Activated naive CD4-positive, alpha-beta T cell treated with anti-CD3 and anti-CD28 coated beads, Interleukin-2, amount 50 U/mL, for 72 hours (primary cell): ENCODE measurements at places on chromosomes 5 and 9. TPM values are rescaled to one million over a fixed set of nuclear protein-coding genes. Genes with fewer than 3 reads are reported as not detected.

- no peak for DNase-seq
These were observed 316.5 kb downstream of the DIRAS2 start for GRCh38 chr9:90325913-90326653.

DNA sequence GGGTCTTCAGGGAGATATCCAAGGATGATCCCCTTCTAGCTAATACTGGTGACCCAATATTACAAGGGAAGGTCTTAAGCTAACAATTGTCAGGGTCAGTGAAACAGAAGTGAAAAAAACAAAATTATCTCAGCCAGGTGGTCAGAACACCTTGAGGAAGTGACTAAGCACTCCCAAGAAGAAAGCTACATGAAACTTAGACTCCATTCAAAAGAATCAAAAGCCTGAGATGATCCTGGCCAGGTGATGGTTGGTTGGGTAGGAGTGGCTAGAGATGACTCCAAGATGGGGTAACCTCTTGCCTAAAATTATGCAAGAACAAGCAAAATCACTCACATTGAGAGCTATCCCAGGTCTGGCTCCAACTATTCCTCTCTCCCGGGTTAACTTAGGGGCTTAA lies 5.4 kb downstream of the VCP start:
- DNase-seq: no peak

GRCh38 chr9:121559183-121559582 lies 59.5 kb upstream of the GGTA1 start:
- no peak for DNase-seq

- DNase-seq: no peak
These were observed 16.4 kb upstream of the LPCAT1 start for GRCh38 chr5:1540166-1540565.

DNA sequence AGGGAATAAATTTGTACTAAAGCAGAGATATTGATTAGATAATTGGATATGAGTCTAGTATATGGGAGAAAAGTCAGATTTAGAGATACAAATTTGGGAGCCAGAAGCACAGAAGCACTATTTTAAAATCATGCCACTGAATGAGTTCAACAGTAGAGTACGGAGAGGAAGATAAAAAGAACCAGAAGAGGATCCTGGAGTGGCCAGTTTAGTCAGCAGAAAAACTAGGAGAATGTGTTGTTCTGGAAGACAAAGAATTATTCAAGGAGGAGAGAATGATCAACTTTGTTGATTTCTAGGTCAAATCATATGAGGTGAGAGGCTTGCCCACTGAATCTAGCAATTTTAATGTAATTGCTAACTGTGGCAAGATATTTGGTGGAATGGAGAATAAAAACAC lies 67.0 kb downstream of the NIPBL start:
- no peak for DNase-seq

DNA sequence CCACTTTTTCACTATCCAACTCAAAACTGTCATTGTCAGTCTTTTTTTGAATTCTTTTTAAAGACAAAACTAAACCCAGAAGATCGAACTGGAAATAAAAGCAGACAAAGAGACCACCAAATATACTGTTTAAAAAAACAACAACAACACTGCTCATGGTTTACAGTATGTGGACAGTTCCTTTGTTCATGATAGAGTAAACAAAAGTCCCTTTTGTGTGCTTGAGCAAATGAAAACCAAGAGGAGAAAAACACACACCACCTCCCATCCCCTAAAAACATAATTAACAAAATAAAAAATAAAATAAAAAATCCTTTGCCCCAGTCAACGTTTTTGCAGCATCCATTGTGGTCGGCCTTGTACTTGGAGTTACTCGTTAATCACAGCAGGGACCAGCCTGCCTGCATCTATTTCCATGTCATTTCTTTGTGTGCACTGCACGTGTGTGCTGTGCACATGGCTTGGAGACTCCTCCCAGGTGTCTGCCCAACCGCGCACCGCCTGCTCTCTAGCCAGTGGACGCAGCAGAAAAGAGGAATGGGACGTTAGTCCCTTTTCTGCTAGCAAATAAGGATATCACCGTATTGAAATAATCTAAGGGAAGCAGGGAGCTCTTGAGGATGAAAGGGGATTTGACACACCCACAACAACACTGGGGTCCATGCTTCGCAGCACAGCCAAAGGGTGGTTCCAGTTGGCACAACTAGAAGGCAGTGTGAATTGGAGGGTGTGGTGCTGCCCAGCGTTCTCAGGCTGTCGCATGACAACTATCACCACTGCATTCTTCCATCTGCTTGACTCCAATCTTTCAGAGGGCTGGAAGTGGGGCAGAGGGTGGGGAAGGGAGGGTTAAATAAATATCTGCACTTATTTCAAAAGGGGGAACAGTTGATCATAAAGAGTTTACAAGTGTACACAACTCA lies 130.0 kb downstream of the SEMA6A start:
- DNase-seq: no peak

GRCh38 chr5:79568632-79569190 lies 43.5 kb upstream of the TENT2 start:
- DNase-seq: no peak

DNA sequence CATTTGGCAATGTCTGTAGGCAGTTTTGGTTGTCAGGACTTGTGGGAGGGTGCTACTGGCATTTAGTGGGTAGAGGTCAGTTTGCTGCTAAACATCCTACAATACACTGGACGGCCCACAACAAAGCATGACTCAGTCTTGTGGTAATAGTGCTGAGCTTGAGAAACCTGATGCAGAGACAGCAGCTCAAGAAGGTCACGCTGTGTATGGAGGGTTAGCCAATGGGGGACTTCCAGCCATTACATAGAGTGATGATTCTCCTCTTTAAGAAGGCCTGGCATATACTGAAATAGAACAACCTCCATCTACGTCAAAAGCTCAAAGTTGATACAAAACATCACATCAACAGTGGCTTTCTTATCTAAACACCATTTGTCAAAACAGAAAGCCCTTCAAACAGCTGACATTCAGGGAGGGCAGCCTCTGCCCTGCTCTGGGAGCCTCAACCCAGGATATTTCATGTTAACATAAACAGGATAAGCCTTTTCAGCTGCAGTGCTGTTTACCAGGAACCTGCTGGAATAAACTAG lies 143.0 kb downstream of the GPBP1 start:
- DNase-seq: no peak

DNA sequence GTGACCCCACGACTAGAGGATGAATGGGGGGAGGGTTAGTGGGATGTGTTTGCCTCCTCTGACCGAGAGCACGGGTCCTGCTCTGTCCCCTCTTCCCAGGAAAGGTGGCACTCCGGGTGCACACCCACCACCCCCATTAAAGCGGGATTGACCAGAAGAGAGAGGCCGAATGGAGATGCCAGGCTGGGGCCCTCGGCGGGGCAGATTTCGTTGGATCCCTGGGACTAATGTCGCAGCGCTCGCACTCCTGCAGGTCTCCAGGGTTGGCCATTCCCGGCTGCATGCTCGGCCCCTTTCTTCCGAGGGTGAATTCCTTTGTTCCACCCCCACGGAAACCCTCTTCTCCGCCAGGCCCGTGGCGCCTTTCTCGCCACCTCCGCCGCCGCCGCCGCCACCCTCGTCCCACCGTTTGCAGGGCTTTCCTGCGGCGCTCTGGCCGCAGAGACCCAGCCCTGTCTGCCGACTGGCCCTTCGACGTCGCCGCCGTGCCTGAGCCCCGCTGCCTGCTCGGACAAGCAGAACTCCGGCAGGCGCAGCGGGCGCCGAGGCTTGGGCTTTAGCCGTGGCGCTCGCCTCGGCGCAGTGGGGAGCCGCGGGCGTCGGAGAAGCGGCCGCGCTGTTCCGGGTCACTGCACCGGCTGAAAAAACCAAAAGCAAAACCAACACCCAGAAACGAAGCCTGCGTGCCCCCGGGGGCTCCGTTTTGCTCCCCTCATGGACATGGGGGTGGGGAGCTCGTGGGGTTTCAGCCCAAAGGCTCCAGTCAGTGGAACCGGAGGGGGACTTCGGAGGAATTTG lies 11.8 kb downstream of the LMX1B start:
- no peak for DNase-seq

ITK gene
- total RNA-seq: 203 TPM

IFNA17 gene
- total RNA-seq: not detected
